Left ventricle myocardium inferior (tissue), 1 donor: ENCODE measurements at places on chromosomes 3 and 15.

DNA sequence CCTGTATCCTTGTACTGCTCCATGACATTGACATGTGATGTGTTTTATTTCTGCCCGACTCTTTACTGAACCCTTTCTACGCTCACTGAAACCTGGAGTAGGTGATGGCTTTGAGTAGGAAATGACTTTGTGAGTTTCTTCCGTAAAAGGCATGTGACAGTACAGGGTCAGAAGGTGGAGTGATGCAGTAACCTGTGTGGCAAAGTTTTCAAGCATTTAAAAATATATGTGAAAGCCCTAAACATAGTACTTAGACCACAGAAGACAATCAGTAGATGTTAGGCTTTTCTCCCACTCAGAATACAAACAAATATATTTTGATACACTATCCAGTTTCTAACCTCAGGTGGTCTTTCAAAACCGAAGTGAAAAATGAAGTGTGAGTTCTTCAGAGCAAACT lies 31.3 kb upstream of the SACM1L start:
- no peak for DNase-seq

GRCh38 chr3:111676211-111677006 lies 81.3 kb upstream of the ZBED2 start:
- no peak for DNase-seq

GRCh38 chr3:56137415-56137814 lies 330.9 kb downstream of the ERC2 start:
- DNase-seq = no peak

DNA sequence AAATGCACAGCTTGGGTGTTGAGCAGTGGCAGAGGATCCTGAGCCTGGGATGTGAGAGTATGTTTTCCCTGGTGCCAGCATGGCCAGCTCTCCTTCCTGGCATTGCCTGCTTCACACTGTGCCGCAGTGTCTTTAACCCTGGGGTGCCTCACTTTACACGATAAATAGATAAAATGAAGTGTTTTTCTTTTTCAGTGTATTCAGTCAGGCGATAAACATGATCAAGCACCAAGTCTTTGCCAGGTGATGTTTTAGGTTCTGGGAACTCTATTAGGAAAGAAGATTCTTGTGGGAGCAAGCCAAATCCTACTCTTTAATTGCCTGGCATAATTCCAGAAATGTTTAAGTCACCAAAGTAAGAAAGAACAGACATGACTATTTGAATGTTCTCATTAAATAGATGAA lies 14.0 kb downstream of the ABHD6 start:
- no peak for DNase-seq

DNA sequence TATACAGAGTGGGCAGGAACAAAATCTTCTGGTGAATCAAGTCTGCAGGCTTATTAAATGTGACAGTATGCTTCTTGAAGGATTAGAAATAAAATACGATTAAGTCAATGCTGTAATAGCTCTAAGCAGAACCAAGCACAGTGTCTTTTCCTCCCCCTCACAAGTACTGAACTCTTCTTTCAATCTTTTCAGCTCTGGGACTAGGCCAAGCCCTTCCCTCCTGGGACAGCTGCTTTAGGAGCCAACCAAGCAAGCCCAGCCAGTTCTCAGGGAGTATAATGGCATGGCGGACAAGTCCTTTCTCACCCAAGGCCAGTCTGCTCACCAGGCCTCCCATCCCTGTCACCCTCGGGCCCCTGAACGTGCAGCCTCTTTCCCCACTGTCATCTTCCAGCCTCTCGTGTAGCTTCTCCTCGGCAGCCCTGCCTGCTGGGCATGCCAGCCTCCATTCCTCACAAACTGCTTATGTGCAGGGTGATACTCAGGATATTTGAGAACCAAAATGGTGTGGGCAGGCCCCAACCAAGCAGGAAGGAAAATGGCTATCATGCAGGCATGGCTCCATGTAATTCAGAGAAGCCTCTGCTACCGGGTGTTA lies 8.4 kb upstream of the PPP1R2 start:
- DNase-seq = peak; percentile 50

- DNase-seq = peak; percentile 28
These were observed 4.3 kb upstream of the TSEN2 start for GRCh38 chr3:12479919-12480427.

GRCh38 chr3:10140996-10141546 lies 507 bp upstream of the VHL start:
- DNase-seq = no peak

- no peak for DNase-seq
These were observed 176.9 kb upstream of the ANKRD28 start for GRCh38 chr3:15974647-15975046.

DNA sequence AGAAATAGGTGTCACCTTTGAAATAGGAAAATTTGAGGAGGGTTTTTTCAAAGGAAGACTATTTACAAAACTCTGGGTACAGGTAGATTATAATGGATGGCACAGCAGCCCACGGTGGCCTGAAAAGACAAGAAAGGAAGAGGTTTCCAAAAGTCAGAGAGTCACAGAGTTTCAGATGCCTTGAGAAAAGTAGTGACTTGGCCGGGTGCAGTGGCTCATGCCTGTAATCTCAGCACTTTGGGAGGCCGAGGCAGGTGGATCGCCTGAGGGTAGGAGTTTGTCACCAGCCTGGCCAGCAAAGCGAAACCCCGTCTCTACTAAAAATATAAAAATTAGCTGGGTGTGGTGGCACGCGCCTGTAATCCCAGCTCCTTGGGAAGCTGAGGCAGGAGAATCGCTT lies 35.2 kb downstream of the OSTN start:
- no peak for DNase-seq

DNA sequence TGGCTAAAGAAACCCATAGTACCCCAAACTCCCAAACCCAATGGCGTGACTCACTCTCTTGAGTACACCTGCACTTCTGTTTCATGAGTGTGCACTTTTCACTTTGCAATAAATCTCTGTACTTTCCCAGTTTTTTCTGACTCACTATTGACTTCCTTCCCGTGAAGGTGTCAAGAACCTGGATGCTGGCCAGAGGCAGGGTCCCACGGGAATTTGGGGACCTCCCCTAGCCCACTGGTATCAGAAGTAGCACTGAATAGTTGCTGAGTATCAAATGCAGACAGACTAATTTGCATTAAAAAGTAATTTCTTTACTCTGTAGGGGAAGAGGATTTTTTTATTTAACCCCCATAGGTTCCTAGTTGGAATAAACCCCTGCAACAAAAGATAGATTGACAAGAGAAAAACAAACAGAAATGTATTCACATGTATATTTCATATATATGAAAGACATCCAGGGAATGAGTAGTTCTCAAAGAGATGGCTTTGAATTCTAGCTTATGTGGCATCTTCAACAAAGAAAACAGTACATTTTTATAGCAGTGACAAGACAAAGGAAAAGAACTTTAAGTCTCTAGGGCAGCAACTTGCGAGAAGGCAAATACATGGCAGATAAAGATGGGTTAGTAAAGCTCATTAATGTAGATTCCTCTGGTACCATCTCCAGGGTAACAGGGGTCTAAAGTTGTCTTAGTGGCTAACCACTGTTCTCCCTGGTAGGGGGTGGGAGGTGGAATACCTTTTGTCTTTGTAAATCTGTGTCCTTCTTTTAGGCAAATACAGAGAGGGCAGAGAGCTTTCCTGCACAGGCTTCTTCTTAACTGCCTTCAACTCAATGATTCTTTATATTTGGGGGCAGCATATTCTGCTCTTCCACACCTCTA lies 385.5 kb upstream of the PDZRN3 start:
- no peak for DNase-seq
